ENCODE measurements at places on chromosomes 1 and 21.

DNA sequence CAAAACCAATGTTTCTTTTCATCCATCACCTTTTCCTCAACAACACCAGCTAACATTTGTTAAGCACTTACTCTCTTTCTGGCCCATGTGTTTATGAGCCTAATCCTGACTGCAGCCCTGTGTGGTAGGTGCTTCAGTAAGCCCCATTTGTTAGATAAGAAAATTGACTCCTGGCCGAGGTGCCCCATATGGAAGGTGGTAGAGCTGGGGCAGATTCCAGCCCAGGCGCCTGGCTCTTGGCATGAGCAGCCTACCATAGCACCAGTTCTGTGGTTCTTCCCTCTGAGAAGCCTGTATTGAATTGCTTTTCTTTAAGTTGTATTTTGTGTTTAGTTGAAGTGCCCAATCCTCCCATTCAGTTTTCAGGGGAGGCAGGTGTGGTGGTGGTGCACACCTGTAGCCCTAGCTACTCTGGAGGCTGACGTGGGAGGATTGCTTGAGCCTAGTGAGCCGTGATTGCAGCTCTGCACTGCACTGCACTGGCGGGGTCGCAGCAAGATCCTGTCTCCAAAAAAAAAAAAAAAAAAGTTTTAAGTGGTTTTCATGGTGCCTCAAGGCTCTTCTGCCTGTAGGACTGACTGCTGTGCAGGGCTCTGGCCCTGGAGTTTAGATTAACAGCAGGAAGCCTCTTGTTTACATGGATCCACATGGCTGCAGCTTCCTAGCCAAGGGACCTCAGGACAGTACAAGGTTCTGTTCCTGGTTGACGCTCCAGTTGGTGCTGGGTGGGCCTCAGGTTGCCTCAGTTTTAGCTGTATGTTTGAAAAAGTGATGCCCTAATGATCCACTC, 125.9 kb downstream of the MRPS6 start:
- no peak for DNase-seq

GRCh38 chr21:31874812-31875212, 2.0 kb downstream of the HUNK start:
- DNase-seq = no peak

- DNase-seq = no peak
Observed at GRCh38 chr1:64036549-64036948, 166.9 kb upstream of the UBE2U start.

- no peak for DNase-seq
Observed at GRCh38 chr1:204041803-204042505, 31.0 kb upstream of the SOX13 start.

GRCh38 chr1:97093741-97094140, 372.2 kb downstream of the PTBP2 start:
- no peak for DNase-seq

DNA sequence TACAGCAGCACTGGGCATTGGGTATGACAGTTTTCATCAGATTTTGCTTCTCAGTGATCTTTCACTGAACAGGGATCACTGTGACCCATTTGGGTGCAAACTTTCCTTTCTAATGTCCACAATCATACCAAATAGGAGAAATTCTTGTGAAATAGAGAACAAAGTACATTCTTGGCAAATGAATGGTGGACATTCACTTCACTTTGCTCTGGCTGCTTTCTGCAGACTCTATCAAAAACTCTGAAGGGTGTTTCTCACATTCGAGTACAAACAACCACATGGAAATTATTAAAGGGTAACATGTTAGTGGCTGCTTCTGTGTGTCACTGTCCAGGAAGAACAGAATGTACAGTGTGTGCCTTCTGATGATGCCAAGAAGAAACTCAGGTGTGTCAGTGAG, 61.9 kb upstream of the ADAM30 start:
- no peak for DNase-seq

- no peak for DNase-seq
Observed at GRCh38 chr1:118177998-118178397, 7.0 kb downstream of the SPAG17 start.

DNA sequence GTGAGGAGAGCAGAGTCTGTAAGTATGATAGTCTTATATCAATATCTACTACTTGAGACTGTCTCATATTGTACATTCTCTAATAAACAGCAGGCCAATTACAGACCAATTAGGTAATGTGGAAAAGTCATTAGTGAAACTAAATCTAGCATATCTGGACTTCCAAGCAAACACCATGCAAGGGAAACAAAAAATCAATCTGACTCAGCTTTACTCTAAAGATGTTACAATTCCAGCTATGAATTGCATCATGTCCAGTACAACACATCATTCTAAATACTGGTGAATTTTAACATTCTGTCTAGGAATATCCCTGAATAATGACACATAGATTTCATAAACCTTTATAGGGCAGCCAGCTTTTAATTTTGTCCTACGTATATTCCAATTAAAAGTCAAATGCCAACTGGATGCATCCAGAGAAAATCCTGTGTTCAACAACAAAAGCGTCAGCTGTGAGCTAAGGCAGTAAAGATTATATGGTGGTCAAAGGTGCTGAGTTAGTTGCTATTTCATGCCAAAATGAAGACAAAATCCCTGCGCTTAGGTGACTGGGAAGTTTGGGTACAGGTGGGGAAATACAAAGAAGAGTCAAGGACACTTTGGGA, 159.3 kb downstream of the TTLL7 start:
- DNase-seq = no peak

- DNase-seq = no peak
Observed at GRCh38 chr21:42975886-42976608, 1.7 kb downstream of the PKNOX1 start.

GRCh38 chr21:45859762-45860357, 121.7 kb upstream of the COL6A1 start:
- DNase-seq = no peak

DNA sequence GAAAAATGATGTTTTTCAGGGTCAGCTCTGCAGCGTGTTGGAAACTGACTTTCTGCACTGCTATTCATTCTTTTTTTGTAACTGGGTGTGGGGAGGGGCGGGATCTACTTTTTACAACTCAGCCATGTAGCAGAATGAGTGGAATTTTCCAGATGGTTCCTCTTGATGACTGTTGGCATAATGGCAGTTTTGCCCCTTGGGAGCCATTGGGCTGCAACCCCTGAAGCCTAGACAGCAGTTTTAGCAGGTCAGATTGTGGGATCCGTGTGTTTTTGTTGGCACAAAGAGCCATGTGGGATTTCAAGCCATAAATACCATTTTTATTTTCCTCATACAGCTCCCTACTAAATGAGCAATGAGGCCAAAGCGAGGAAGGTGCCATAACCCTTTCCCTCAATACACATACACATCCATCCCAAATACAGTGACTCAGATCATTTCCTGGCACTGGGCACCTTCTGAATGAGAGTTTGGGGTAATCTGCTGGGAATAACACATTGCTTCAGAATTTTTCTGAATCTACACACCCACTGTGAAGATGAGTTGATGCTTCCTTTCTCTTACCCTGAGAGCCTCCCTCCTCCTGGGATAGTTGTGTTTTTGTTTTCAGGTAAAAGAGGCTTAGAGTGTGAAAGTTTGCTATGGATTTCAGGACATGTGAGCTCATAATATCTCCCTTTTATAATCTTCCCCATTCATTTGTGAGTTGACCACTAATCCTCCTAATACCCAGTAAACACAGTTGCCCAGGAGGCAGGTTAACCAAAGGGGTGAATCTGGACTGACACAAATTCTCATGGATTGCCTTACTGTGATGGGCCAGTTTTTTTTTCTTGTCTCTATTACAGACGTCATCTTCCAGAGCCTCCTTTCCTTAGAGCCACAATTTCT, 13.1 kb downstream of the S100A10 start:
- no peak for DNase-seq

GRCh38 chr1:160836561-160836960, 26.1 kb downstream of the CD244 start:
- DNase-seq = no peak

DNA sequence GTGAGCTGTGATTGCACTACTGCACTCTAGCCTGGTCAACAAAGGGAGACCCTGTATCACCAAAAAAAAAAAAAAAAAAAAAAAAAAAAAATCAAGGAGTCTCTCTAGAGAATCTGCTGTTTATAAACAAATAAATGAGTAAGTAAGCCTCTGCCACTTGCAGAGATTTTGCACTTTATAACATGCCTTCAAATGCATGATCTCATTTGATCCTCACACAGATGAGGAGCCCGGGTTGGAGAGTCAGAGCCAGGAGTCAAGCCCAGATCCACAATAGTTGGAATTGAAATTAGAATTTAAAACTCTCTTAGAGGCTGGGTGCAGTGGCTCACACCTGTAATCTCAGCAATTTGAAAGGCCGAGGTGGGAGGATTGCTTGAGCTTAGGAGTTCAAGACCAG, 4.0 kb downstream of the PRELP start:
- no peak for DNase-seq

DNA sequence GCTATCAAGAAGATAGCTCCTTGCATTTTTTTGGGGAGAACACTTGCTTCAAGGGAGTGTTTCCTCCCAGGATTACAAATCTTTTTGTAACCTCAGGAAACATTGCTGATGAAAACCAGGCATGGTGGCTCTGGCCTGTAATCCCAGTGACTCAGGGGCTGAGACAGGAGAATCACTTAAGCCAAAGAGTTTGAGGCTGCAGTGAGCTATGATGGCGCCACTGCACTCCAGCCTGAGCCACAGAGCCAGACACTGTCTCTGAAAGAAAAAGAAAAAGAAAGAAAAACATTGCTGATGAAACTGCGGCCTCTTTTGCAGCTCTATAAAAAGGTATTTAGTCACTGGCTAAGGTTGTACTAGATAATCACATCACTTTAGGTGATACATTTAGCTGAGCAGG, 7.3 kb downstream of the RNU1-2 start:
- no peak for DNase-seq

GRCh38 chr1:227308367-227309336, 9.6 kb downstream of the CDC42BPA start:
- no peak for DNase-seq

GRCh38 chr21:31781737-31782136, 49.8 kb upstream of the SCAF4 start:
- no peak for DNase-seq

- DNase-seq = peak; percentile 64
Observed at GRCh38 chr1:206583707-206584648, 28.3 kb downstream of the EIF2D start.

DNA sequence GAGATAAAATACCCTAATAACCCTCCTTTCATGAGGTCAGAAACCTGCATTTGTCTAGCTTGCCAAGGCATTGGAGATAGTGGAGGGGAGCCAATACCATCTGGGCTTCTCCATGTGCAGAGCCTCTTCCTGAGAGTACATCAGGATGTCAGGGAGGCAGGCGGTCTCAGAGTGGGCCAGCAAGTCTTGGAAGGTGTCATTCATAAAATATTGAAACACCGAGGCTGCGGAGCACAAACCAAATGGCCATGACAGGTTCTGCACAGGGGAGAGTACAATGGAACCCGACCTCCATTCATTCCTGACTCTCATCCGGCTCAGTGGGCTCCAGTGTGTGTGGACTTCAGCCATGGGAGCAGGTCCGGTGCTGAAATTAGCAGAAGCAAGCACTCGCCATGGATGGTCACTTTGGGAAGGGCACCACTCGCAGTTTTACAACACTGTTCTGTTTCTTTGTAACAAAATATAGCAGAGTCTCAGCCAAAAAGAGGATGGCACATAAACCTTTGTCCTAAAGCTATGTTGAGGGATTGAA, 446.6 kb downstream of the SIPA1L2 start:
- no peak for DNase-seq

DNA sequence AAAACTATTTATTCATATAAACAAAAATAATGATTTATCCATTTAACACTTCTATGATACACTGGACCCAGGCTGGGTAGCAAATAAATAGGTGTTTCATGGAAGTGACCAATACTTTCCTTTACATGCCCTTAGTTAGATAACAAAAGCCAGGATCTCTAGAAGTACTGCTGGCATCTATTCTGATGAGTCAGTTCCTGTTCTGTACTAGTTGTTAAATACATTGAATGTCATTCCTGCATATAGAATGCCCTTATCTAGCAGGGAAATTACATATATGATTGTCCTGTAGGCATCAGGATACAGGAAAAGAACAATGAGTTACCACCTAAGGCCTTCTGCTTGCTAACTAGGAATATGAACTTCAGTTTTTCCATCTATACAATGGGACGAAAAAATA, 130.8 kb downstream of the HFM1 start:
- no peak for DNase-seq

DNA sequence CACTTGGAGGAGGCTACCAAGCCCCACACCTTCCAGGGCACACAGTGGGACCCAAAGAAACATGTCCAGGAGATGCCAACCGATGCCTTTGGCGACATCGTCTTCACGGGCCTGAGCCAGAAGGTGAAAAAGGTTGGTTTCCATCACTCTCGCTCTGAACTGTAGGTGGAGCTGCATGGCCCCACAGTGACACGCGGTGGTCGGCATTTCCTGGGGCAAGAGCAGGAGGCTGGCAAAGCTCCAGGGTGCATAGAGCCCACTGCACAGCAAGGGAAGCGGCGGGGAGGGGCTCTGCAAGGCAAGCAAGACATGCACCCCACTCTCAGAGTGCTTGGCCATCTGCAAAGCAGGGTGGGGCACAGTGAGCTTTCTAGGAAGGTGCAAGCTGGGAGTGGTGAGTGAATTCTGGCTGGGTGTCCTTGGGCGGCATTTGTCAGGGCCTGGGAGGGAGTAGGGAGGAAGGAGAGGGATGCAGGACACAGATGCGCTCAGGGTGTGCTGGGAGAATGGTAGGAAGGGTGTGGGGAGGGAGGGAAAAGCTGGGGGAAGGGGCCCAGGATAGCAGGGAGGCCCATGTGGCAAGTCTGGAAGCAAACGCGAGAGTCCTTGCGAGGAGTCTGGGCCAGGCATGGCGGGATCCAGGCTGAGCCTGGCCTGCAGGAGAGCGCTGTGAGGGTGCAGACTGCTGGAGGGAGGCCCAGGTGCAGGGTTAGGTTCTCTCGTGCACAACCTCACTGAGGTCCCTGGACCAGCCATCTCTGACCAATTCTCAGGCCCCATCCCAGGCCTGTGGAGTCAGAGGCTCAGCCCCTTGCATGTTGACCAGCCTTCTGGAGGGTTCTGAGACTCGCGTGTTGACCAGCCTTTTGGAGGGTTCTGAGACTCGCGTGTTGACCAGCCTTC, 11.0 kb downstream of the TRPM2 start:
- peak; percentile 25 for DNase-seq

DNA sequence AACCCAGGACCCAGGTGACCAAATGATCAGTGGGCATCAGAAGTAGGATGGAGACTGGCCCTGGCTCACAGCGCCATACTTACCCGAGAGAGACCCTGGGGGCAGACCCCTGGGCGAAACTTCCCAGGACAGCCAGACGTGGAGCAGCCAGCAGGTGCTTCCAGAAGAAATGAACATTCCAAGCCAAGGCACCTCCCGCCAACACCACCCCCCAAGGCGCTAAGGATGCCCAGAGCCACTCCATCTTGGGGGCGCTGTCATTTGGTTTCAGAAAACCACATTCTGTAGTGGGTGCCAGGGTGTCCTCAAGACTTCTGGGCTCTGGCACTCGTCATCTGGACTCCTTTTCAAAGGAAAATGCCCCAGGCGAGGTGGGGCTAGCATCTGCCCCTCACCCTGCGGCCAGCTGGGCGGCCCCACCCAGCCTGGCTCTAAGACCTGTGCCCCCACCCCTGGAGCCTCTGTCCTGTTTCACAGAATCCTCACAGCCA, 98.8 kb downstream of the RIPK4 start:
- no peak for DNase-seq

- DNase-seq = peak; percentile 57
Observed at GRCh38 chr1:75203415-75204277, 69.5 kb downstream of the LHX8 start.
